ENCODE measurements at places on chromosomes 16 and 17. TPM values are rescaled to one million over a fixed set of nuclear protein-coding genes. Genes with fewer than 3 reads are reported as not detected.

The PLEKHH3 gene
- total RNA-seq = 105 TPM

DNA sequence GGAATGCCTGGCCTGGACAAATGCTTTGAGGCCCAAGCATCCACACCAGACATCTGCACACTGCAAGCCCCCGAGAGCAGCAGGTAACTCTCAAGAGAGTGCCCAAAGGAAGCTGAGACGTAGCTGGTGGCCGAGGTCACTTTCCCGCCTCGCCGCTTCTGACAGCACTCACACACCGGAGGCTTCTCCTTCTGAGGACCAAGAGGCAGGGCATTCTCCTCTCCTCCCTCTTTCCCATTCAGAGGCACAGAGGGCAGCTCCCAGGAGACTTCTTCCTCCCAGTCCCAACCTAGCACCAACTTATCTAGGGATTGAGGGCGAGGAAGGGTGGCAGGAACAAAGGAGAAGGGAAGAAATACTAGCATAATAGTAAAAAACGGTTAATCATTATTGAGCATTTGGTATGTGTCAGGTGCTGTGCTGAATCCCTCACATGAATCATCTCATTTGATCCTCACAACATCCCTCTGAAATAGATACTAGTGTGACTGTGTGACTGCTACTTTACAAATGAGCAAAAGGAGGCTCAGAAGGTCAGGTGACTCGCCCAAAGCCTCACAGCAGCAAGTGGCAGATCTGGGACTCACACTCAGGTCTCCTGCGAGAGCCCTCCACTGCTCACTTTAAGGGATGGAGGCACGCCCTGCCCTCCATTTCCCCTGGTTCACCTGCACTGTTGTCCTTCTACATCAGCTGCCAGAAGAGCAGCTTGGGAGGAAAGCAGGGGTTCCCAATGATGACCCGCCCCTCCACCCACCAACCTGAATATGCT, 41.8 kb downstream of the MYO18A start:
- no peak overlapping the region for H3K4me3 ChIP-seq
- H3K4me1 ChIP-seq = peaks cover 41% of the 10 kb centered on the region
- peak overlapping the region; percentile 84 for H3K27ac ChIP-seq
- H3K36me3 ChIP-seq = no peaks in the 10 kb centered on the region
- no peaks in the 10 kb centered on the region for H3K27me3 ChIP-seq

The OR3A2 gene
- total RNA-seq = not detected

- no peak for DNase-seq
- no peaks in the 10 kb centered on the region for H3K36me3 ChIP-seq
- H3K27me3 ChIP-seq = no peaks in the 10 kb centered on the region
- peaks cover 44% of the 10 kb centered on the region for H3K4me1 ChIP-seq
Measured at GRCh38 chr17:81518785-81519283, 6.2 kb upstream of the ACTG1 start.

Measured in ascending aorta (tissue), 2 donors.